ENCODE measurements at places on chromosomes 2 and 18. TPM values are rescaled to one million over a fixed set of nuclear protein-coding genes. Genes with fewer than 3 reads are reported as not detected.

The DNER gene
- total RNA-seq = 6.2 TPM

The DYSF gene
- total RNA-seq = 2.6 TPM

- no peak for DNase-seq
Observed at GRCh38 chr2:236706288-236706687, 136.7 kb downstream of the ACKR3 start.

- no peak for DNase-seq
Observed at GRCh38 chr18:13725566-13726231, 659 bp downstream of the FAM210A start.

GRCh38 chr2:173952267-173953046 lies 12.7 kb downstream of the SP3 start:
- DNase-seq = no peak

DNA sequence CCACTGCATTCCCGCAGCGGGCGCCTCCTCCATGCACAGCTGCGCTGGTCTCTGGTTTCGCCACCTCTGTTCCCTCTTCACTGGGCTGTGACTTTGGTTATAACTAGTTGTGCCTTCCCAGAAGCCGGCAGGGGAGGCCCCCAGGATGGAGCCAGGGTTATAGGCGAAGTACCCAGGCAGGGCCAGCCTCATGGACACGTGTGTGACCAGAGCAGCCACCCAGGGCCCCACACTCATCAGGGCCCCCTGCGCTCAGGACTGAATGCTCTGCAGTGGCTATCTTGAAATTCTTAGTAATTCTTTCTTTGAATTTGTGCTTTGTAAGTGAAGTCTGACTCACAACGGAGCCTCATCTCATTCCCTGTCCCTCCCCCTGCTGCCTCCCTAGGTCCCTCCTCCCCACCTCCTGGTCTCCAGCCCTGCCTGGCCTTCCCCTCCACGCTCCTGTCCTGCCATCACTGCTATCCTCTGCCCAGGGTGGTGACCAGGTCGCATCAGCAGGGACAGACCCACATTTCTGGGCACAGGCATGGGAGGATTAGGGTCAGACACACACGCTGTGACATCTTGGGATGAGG lies 38.1 kb upstream of the LBH start:
- DNase-seq = no peak

GRCh38 chr18:39380866-39381265 lies 1815.3 kb upstream of the CELF4 start:
- DNase-seq = no peak
